CD4-positive, alpha-beta T cell treated with Interleukin-6 at 100 ng/mL for 8 hours (primary cell): ENCODE measurements at places on chromosomes 6 and 20.

GRCh38 chr20:37276494-37277252 is 12.8 kb upstream of the MANBAL start:
- no peak for DNase-seq

GRCh38 chr20:40966103-40966502 is 62.5 kb upstream of the TOP1 start:
- DNase-seq, result no peak

GRCh38 chr20:49850463-49851230 is 38.0 kb downstream of the SLC9A8 start:
- no peak for DNase-seq

GRCh38 chr6:47152666-47153403 is 110.7 kb upstream of the ADGRF1 start:
- no peak for DNase-seq

DNA sequence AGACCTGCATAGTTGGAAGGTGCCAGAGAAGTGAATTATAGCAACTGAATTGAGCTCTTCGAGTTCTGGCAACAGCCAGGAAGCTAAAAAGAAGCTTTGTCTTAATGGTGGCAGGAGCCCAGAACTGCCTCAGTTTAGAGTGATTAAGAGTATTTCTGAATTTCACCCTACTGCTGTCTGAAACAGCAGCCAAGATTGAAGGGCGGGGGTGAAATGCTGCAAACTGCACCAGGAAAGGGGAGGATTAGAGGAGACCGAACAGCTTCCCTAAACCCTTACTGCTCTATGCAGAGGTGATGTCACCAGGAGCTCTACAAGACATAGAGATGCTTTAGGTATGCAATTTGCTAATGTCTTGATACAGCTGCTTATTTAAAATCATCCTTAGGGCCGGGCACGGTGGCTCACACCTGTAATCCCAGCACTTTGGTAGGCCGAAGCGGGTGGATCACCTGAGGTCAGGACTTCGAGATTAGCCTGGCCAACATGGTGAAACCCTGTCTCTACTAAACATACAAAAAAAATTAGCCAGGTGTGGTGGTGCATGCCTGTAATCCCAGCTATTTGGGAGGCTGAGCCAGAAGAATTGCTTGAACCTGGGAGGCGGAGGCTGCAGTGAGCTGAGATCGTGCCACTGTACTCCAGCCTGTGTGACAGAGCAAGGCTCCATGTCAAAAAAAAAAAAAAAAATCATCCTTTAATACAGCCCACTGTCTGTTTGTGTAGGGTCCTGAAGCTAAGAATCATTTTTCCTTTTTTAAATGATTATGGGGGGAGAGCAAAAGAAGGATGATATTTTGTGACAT is 91.7 kb upstream of the IYD start:
- DNase-seq, result no peak

GRCh38 chr6:158068156-158068892 is 86.7 kb downstream of the SYNJ2 start:
- DNase-seq, result no peak

DNA sequence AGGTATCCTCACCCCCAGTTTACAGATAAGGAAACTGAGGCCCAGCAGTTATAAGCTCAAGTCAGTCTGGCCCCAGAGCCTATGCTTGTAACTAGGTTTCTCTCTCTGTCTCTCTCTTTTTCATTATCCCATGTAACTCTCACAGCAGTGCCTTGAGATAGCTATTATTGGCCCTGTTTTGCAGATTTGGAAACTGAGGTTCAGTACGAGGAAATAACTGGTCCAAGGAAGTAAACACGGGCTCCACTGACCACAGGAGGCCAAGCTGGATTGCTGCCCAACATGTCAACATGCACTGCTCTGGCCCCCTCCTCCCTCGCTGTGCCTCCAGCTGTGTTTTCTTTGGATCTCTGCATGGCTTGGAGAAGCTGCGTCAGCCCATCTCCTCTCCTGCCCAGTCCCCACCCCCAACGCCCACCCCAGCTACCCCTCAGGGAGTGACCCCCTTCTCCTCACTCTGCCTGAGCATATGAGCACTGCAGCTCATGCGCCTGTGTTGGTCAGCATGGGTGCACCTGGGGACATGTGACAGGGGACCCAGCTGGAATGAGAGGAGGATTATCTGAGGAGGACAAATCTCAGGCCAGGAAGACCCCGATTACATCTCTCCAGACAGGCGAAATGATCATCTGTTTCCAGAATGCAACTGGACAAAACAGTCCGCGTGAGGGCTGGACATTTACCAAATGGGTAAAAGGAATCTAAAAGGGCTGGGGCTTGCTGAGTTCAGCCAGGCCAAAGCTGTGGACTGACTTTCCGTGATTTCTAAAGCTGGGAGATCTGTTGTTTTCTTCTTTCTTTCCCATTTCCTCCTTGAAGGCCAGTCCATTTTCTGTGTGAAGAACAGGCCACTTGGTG is 7.8 kb upstream of the PLTP start:
- DNase-seq, result no peak
